ENCODE measurements at places on chromosomes 6 and 20. TPM values are rescaled to one million over a fixed set of nuclear protein-coding genes. Genes with fewer than 3 reads are reported as not detected.

GRCh38 chr6:69427882-69428281 is 368.9 kb downstream of the LMBRD1 start:
- DNase-seq = no peak
- no peak overlapping the region for H3K4me3 ChIP-seq
- no peaks in the 10 kb centered on the region for H3K36me3 ChIP-seq
- H3K27me3 ChIP-seq = no peaks in the 10 kb centered on the region
- H3K4me1 ChIP-seq = no peaks in the 10 kb centered on the region

DEFB114 gene
- total RNA-seq = not detected

- DNase-seq = no peak
- H3K36me3 ChIP-seq = peaks cover 19% of the 10 kb centered on the region
- no peak overlapping the region for H3K27ac ChIP-seq
- peaks cover 17% of the 10 kb centered on the region for H3K4me1 ChIP-seq
- H3K27me3 ChIP-seq = peaks cover 12% of the 10 kb centered on the region
These were observed 23.9 kb downstream of the SERPINB6 start for GRCh38 chr6:2947445-2947844.

GRCh38 chr6:170178561-170179477 is 112.1 kb downstream of the DLL1 start:
- no peak overlapping the region for H3K4me3 ChIP-seq
- no peaks in the 10 kb centered on the region for H3K4me1 ChIP-seq
- peaks cover 1% of the 10 kb centered on the region for H3K27me3 ChIP-seq
- peaks cover 1% of the 10 kb centered on the region for H3K36me3 ChIP-seq
- H3K27ac ChIP-seq = no peak overlapping the region
- DNase-seq = peak; percentile 53

- peaks cover 1% of the 10 kb centered on the region for H3K27me3 ChIP-seq
- H3K4me1 ChIP-seq = no peaks in the 10 kb centered on the region
- H3K27ac ChIP-seq = no peak overlapping the region
- no peaks in the 10 kb centered on the region for H3K36me3 ChIP-seq
- H3K4me3 ChIP-seq = no peak overlapping the region
These were observed 197.3 kb downstream of the CENPW start for GRCh38 chr6:126537061-126537816.

- H3K36me3 ChIP-seq = peaks cover 66% of the 10 kb centered on the region
- no peak for DNase-seq
- H3K27ac ChIP-seq = no peak overlapping the region
These were observed 61.2 kb upstream of the SUPT3H start for GRCh38 chr6:45438849-45439406.

GRCh38 chr6:81331526-81331925 is 421.0 kb downstream of the TENT5A start:
- H3K4me1 ChIP-seq = no peaks in the 10 kb centered on the region
- H3K4me3 ChIP-seq = no peak overlapping the region
- H3K27me3 ChIP-seq = no peaks in the 10 kb centered on the region
- H3K36me3 ChIP-seq = no peaks in the 10 kb centered on the region
- H3K27ac ChIP-seq = no peak overlapping the region
- DNase-seq = no peak

ZSCAN23 gene
- 1.2 TPM for total RNA-seq

NRN1 gene
- 4.8 TPM for total RNA-seq

- H3K27me3 ChIP-seq = no peaks in the 10 kb centered on the region
- no peak overlapping the region for H3K27ac ChIP-seq
- no peak for DNase-seq
- no peaks in the 10 kb centered on the region for H3K36me3 ChIP-seq
These were observed 4.7 kb downstream of the PTK6 start for GRCh38 chr20:63532449-63532971.

GRCh38 chr20:61850457-61850856 is 215.2 kb downstream of the TAF4 start:
- H3K36me3 ChIP-seq = no peaks in the 10 kb centered on the region
- no peak overlapping the region for H3K4me3 ChIP-seq
- no peaks in the 10 kb centered on the region for H3K4me1 ChIP-seq
- H3K27me3 ChIP-seq = no peaks in the 10 kb centered on the region

DNA sequence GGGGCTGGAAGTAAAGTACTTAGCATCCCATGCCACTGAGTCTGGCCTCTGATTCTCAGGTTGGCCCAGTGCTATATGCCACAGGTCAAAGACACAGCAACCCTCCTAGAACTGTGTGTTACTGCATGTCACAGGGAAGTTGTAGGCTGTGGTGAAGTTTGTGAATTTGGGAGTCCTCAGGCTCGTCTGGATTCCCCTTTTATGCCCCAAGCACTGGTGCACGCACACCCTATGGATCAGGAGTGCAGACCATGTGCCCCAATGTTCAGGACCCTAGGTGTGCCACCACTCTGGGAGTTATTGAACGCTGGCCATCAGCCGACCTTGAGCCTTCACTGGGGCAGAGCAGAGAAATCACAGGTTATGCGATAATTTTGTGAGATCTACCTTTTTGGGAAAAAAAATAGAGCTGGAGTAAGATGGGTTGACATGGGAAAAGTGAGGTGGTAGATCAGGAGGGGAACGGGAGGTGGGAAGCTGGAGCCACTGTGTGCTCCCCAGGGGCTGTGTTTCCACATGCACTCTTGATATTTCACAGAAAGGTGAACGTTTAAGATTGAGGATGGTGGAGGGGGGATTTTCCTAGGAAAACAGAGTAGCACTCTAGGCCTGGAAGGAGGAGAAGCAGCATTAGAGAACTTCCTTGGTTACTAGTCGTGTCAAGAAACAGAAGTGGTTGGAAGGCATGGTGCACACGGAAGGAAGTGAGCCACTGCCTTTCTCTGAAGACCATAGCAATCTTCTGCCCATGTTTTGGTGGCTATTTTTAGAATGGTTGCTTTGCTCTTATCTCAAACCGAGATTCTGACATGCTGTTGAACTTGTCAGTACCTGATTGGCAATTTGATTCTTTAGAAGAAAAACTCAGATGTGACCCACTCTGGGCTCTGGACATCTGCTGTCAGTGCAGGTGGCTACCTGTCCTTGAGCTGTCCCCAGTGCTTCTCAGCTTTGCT is 44.1 kb downstream of the DUSP22 start:
- peak overlapping the region; percentile 65 for H3K4me3 ChIP-seq
- peaks cover 45% of the 10 kb centered on the region for H3K4me1 ChIP-seq
- no peaks in the 10 kb centered on the region for H3K27me3 ChIP-seq

DNA sequence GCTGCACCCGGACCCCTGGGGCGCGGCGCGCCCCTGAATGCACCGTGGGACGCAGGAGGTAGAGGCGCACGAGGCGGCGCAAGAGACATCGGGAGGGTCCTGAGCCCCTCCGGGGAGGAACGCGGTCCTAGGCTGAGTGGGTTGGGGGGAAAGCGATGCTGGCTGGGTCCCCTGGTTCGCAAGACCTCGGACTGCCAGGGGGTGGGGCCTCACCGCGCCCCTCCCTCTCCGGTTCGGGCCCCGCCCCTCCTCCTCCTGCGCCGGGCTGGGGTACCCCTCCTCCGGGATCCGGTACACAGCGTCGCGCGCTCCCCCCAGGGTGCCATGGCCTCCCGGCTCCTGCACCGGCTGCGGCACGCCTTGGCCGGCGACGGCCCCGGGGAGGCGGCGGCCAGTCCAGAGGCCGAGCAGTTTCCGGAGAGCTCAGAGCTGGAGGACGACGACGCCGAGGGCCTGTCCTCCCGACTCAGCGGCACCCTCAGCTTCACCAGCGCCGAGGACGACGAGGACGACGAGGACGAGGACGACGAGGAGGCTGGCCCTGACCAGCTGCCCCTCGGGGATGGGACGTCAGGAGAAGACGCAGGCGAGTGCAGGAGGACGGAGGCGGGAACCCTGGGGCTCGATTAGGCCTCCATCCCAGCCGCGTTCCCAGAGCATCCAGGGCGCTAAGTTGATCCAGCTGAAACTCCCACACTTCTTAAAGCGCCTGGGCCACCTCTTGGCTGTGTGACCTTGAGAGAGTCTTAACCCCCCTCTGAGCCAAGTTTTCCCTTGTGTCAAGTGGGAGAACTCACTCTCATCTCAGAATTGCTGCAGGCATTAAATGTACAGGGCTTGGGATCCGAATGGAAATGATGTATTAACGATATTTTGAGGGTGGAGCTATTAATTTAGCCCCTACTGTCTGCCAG is 541 bp downstream of the SNX21 start:
- DNase-seq = peak; percentile 87
- H3K36me3 ChIP-seq = no peaks in the 10 kb centered on the region
- peak overlapping the region; percentile 83 for H3K4me3 ChIP-seq
- peaks cover 10% of the 10 kb centered on the region for H3K27me3 ChIP-seq
- H3K27ac ChIP-seq = no peak overlapping the region

DNPH1 gene
- total RNA-seq = 78.9 TPM

- H3K27ac ChIP-seq = no peak overlapping the region
- peaks cover 9% of the 10 kb centered on the region for H3K27me3 ChIP-seq
- no peaks in the 10 kb centered on the region for H3K36me3 ChIP-seq
- H3K4me1 ChIP-seq = no peaks in the 10 kb centered on the region
- DNase-seq = no peak
These were observed 147.6 kb downstream of the SYNDIG1 start for GRCh38 chr20:24617080-24617432.

GRCh38 chr20:17536944-17537444 is 5.8 kb upstream of the BFSP1 start:
- no peak overlapping the region for H3K27ac ChIP-seq
- DNase-seq = peak; percentile 91
- peaks cover 25% of the 10 kb centered on the region for H3K27me3 ChIP-seq
- no peaks in the 10 kb centered on the region for H3K36me3 ChIP-seq
- peaks cover 26% of the 10 kb centered on the region for H3K4me1 ChIP-seq

- H3K4me3 ChIP-seq = no peak overlapping the region
- no peaks in the 10 kb centered on the region for H3K4me1 ChIP-seq
- no peaks in the 10 kb centered on the region for H3K36me3 ChIP-seq
- DNase-seq = no peak
These were observed 9.0 kb upstream of the MLIP start for GRCh38 chr6:54102238-54102637.

- DNase-seq = peak; percentile 67
- peaks cover 15% of the 10 kb centered on the region for H3K4me1 ChIP-seq
- peak overlapping the region; percentile 42 for H3K4me3 ChIP-seq
- H3K27me3 ChIP-seq = peaks cover 16% of the 10 kb centered on the region
These were observed 30.0 kb upstream of the AKIRIN2 start for GRCh38 chr6:87731818-87732661.

- no peak overlapping the region for H3K27ac ChIP-seq
- H3K4me3 ChIP-seq = no peak overlapping the region
- DNase-seq = no peak
- H3K36me3 ChIP-seq = peaks cover 58% of the 10 kb centered on the region
- no peaks in the 10 kb centered on the region for H3K4me1 ChIP-seq
These were observed 39.4 kb downstream of the TBC1D7 start for GRCh38 chr6:13288969-13289391.

HLA-DQA2 gene
- total RNA-seq = 0.45 TPM

DNA sequence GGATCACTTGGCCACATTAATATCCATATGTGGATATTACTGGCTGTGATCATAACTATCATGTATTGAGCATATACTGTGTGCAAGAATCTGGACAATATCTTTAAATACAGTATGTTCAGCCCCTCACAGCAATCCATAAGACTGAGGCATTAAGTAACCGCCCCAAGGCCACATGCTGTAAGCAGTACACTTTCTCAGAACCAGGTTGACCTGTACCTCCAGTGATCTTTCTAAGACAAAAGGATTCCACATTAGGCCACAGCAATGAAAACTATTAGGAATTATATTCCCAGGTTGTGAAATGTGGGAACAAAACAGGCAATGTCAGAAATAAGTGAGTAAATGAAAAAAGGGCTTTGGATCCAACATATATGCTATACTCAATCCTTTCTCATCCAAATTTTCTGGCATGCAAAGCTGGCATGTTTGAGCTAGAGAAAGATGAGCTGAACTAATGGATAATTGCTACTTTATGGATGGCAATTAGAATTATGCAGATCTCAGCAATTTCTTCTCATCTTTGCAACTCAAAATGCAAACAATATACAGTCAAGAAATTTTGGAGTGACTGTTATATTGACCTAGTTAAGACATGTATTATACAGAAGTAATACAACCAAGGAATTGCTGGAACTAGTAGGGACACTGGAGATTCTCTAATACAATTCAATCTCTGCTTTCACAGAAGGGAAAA is 86.9 kb downstream of the KIF6 start:
- H3K27ac ChIP-seq = no peak overlapping the region
- H3K4me1 ChIP-seq = no peaks in the 10 kb centered on the region
- DNase-seq = no peak
- H3K27me3 ChIP-seq = peaks cover 5% of the 10 kb centered on the region
- H3K4me3 ChIP-seq = no peak overlapping the region

GRCh38 chr20:44448753-44449546 is 26.7 kb upstream of the TTPAL start:
- no peaks in the 10 kb centered on the region for H3K27me3 ChIP-seq
- H3K4me3 ChIP-seq = no peak overlapping the region
- peak; percentile 62 for DNase-seq
- H3K27ac ChIP-seq = no peak overlapping the region
- H3K36me3 ChIP-seq = no peaks in the 10 kb centered on the region

GRCh38 chr6:44039191-44039719 is 88.0 kb downstream of the MRPL14 start:
- no peaks in the 10 kb centered on the region for H3K27me3 ChIP-seq
- peaks cover 19% of the 10 kb centered on the region for H3K4me1 ChIP-seq
- no peaks in the 10 kb centered on the region for H3K36me3 ChIP-seq
- H3K4me3 ChIP-seq = no peak overlapping the region

- no peaks in the 10 kb centered on the region for H3K36me3 ChIP-seq
- H3K27ac ChIP-seq = no peak overlapping the region
- no peaks in the 10 kb centered on the region for H3K4me1 ChIP-seq
- H3K27me3 ChIP-seq = no peaks in the 10 kb centered on the region
- no peak for DNase-seq
- H3K4me3 ChIP-seq = no peak overlapping the region
These were observed 61.8 kb downstream of the BANF2 start for GRCh38 chr20:17761604-17762003.

PAK1IP1 gene
- total RNA-seq = 39.1 TPM

DNA sequence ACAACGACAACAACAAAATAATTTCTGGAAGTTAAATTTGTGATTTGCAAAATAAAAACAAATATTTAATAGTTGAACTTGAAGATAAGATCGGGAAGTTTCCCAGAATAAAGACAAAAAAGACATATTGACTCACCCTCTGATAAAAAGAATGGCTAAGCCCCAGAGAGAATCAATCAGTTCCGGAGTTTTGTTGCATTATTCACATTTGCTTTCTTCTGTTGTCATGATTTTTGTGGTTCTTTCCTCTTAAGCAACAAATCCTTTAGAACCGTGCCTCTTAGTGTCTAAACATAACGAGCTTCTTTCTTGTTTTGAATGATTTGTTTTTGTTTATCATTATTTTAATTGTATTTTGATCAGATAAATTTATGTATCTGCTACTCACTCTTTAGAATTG is 337.7 kb upstream of the PRND start:
- H3K36me3 ChIP-seq = no peaks in the 10 kb centered on the region
- peaks cover 42% of the 10 kb centered on the region for H3K27me3 ChIP-seq
- no peak overlapping the region for H3K4me3 ChIP-seq
- H3K4me1 ChIP-seq = no peaks in the 10 kb centered on the region
- no peak overlapping the region for H3K27ac ChIP-seq
- no peak for DNase-seq

MUC21 gene
- total RNA-seq = not detected

COL11A2 gene
- 0.56 TPM for total RNA-seq

- no peaks in the 10 kb centered on the region for H3K4me1 ChIP-seq
- H3K27ac ChIP-seq = no peak overlapping the region
- no peak for DNase-seq
- H3K36me3 ChIP-seq = no peaks in the 10 kb centered on the region
- no peak overlapping the region for H3K4me3 ChIP-seq
- H3K27me3 ChIP-seq = no peaks in the 10 kb centered on the region
These were observed 142.7 kb upstream of the SLC35B3 start for GRCh38 chr6:8578006-8578405.

- no peaks in the 10 kb centered on the region for H3K36me3 ChIP-seq
- H3K27ac ChIP-seq = no peak overlapping the region
- peaks cover 4% of the 10 kb centered on the region for H3K27me3 ChIP-seq
- no peaks in the 10 kb centered on the region for H3K4me1 ChIP-seq
These were observed 217.7 kb upstream of the SULF2 start for GRCh38 chr20:48003021-48003420.
